Stromal cell of bone marrow (primary cell): ENCODE measurements at places on chromosomes 3 and 15.

DNA sequence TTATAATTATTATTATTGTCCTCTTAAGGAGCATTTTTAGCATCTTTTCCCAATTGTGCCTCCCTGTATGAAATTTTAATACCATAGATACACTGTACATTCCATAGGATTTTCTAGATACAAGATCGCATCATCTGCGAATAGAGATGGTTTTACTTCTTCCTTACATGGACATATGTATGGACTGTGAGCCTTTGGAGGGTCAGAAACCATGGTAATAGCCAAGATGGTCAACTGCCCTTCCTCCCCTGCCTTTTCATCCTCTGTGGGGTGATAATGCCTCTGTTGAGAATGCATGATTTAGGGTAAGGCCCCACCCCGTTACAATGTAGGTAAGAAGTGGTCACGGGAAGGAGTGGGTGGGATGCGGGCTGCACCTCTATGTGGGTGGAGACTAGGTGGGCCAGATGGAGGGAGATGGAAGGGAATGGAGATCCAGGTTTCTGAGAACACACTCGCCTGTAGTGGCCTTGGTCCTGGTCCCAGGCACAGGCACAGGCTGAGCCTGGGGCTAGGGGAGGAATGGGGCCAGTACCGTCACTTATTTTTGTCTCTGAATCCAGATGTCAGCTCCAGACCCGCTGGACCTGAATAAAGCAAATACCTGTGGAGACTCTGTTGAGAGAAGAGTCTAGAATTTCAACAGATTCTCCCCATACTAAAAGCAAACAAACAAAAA, 31.7 kb downstream of the GOLGA6A start:
- DNase-seq = no peak

- no peak for DNase-seq
Measured at GRCh38 chr3:175411946-175412345, 552.8 kb downstream of the NAALADL2 start.

DNA sequence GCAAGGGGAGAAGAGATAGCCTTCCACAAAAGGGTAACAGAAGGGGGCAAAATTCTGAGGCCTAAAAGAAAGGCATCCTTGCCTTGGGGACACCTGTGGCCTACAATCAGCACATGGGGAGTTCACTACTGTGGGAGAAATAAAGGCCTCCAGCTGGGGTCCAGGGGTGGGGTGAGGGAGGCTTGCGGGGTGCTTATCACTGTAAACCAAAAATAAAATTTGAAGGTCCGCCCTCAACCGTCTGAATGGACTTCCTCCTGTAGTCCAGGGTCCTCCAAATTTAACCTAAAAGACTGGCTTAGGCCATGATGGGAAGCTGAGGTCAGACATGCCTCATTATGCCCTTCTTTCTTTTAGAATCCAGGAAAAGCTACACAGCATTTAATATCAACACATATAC, 2.1 kb upstream of the POLR2M start:
- DNase-seq = no peak

GRCh38 chr3:100438623-100438974, 37.3 kb downstream of the LNP1 start:
- no peak for DNase-seq

GRCh38 chr3:24278543-24278942, 216.1 kb downstream of the THRB start:
- DNase-seq = no peak

- no peak for DNase-seq
Measured at GRCh38 chr15:72968531-72968922, 83.7 kb upstream of the NEO1 start.

GRCh38 chr3:103446953-103447629, 1012.3 kb downstream of the ZPLD1 start:
- no peak for DNase-seq

DNA sequence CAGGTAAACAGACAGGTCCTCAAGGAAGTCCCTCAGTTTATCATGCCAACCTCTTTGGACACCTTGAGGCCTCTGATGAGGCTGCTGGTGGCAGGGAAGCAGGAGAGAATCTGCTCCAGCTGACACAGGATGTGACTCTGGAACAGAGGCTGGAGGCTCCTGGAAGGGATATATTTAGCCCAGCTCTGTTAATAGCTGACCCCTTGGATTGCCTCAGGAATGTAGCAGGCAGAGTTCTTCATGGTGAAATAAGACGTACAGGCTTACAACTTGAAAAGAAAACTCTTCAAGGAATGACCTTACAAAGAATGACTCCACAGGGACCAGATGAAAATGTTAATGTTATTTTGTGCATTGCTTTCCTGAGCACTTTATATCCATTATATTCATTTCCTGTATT, 90.5 kb downstream of the AQP9 start:
- no peak for DNase-seq

- no peak for DNase-seq
Measured at GRCh38 chr15:38005953-38006808, 71.7 kb downstream of the TMCO5A start.

GRCh38 chr3:71119171-71119570, 464.4 kb downstream of the FOXP1 start:
- no peak for DNase-seq

DNA sequence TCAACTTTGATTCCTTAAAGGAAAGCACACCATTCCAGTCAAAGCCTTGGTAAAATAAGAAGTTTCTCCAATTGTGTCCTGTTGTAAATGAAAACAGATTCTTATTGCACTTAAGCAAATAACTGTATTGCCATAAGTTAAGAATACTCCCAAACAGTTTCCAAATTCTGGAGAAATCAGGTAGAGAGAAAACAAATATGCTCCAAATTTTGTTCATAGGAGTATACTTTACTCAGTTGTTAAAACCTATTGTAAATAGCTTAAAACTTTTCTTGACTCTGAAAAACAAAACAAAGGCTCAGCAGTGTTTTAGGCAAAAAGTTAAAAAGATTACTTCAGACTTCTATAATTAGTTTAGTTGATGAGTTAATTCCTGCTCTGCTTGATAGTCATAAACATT, 42.4 kb downstream of the LNP1 start:
- no peak for DNase-seq

- DNase-seq = no peak
Measured at GRCh38 chr3:54008099-54008498, 114.3 kb upstream of the CACNA2D3 start.

DNA sequence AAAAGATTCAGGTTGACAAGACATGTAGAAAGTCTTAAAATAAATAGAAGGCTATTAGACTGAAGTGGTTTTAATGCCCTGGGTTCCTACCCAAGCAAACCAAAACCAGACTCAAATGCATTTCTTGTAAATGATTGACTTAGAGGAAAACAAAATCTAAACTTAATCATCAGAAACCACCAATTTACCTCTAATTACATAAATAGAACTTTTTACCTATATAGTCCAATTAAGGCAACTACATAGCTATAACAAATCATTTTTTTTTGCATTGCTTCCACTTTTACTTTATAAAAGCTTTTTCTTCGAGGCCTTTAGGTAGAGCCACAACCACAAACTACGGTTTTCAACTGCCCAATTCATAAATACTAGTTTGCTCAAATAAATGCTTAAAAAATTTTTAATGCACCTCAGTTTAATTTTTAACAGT, 231.3 kb upstream of the ARHGEF26 start:
- DNase-seq = no peak

DNA sequence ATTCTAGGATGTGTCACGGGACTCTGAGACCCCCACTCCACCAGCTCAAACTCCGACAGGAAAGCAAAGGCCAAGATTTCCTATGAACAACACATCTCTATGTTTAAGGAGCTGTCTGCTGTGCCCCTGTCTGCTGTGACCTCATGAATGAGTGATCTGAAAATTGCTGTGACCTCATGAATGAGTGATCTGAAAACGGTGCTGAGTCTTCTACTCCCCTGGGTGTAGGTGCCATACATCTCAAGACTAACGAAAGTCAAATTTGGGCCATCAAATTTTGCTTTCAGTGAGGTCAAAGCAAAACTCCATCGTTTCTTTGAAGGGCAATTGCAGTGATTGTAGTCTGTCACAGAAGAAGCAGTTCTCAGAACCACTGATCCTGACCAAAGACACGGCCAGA, 24.4 kb downstream of the IL5RA start:
- DNase-seq = no peak

GRCh38 chr3:167936019-167936418, 159.7 kb downstream of the GOLIM4 start:
- no peak for DNase-seq

DNA sequence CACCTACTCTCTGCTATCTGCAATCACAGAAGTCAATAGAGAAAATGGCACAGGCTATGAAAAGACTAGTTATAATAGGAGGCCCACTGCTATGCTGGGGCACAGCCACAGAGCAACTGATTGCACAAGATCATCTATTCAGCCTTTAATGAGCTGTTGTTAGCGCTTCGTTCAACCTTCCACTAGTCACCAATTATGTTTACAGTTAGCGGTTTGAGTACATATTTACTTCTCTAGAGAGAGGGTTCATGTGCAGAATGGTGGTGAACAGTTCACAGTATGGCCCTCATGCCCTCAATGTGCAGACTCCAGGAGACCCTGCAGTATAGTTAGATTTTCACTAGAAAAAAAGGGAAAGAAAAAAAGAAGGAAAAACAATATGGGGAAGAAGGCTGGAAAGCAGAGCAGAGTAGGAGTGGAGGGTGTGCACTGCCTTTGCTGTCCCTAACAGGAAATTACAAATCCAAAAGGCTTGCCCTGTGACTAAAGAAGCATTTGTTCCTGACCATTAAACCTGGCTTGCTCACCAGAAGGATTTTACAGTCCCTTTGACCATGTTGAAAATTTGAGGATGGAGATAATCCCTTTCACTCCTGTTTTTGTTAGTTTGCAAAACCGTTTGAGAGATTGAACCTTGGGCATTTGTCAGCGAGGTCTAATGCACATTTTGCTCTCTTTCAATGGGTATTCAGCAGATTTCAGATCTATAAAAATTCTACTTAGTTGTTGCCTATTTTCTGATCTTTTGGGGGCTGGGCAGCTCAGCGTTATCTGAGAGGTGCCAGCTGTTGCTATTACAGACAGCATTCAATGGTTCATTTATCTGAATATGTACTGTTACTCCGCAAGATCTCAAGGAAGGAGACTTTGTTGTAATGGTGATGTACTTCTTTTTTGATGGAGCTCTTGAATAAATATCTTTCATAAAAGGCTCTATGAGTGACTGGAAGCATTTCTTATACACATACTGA, 296.1 kb downstream of the LSAMP start:
- no peak for DNase-seq

GRCh38 chr15:81418891-81419290, 44.9 kb upstream of the TMC3 start:
- no peak for DNase-seq

- DNase-seq = peak; percentile 66
Measured at GRCh38 chr3:137012097-137012501, 54.3 kb downstream of the IL20RB start.

DNA sequence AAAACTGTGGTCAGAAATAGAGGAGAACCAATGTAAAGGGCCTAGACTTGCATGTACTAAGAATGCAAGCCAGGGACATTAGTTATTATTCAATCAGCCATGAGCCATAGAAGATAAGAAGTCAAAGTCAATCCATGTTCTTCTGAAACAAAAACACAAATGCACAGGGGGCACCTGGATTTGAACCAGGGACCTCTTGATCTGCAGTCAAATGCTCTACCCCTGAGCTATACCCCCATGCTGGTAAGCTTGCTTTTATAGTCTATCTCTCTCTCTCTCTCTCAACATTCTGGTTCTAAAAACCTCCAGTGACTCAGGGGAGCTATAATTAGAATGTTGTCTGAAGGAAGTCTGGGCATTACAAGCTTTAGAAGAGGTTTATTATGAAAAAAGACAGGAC, 85.6 kb upstream of the ACP3 start:
- DNase-seq = peak; percentile 26

DNA sequence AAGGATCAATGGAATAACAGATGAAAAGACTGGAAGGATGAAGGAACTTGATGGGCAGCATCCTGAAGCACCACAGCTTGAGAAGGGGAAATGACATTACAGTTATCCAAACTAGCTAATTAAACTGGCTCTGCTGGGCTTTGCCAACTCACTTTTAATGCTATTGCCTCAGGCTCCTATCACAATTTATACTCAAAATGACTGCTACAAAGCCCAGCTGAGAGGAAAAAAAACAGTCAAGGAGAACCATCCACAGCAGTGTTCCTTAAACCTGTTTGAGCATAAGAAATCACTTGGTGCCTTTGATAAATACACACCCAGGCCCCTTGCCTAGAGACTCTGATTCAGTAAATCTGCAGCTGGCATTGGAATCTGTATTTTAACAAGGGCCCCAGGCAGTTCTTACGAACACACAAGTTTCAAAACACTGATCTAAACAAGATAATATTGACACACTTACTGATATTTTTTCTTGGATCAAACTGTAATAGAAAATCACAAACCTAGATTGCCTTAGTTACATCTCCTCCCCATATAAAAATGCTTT, 85.8 kb downstream of the MB21D2 start:
- no peak for DNase-seq

GRCh38 chr3:43281020-43281419, 5.3 kb upstream of the SNRK start:
- no peak for DNase-seq

- DNase-seq = no peak
Measured at GRCh38 chr3:154121701-154122551, 736 bp downstream of the ARHGEF26 start.

- no peak for DNase-seq
Measured at GRCh38 chr3:117263270-117263669, 553.7 kb downstream of the TUSC7 start.

DNA sequence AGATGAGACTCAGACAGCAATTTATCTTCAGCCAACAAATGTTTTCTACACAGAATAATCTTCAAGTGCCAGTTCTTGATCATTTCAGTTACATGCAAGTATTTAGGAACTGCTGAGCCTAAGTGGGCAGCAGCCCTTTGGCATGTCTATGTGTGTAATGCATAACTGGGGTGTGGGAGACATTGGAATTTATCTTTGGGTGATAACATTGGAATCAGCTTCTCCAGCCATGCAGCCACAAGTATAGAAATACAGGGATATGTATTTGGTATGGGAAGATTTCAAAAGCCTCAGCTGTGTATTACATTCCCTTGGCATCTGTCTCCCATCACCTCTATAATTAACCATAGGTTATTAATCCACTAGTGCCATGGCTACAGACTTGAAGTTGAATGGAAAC, 63.4 kb upstream of the FOXP1 start:
- no peak for DNase-seq

GRCh38 chr3:97391167-97391566, 373.4 kb upstream of the ARL6 start:
- DNase-seq = no peak

GRCh38 chr3:136194409-136195257, 1.5 kb downstream of the MSL2 start:
- no peak for DNase-seq

- no peak for DNase-seq
Measured at GRCh38 chr15:39657181-39657580, 76.3 kb downstream of the THBS1 start.

- DNase-seq = no peak
Measured at GRCh38 chr3:165233501-165234195, 37.5 kb upstream of the SLITRK3 start.

GRCh38 chr15:57553526-57553925, 38.2 kb upstream of the MYZAP start:
- no peak for DNase-seq

GRCh38 chr3:12545473-12545791, at the start of gene MKRN2OS:
Gene MKRN2OS (minus strand): TSS chr3:12545499. CDS start chr3:12545464, 35 bp downstream.
- no peak for DNase-seq

GRCh38 chr3:11254876-11255275, 17.3 kb upstream of the ATG7 start:
- no peak for DNase-seq
